ENCODE measurements at places on chromosomes 11 and 22. TPM values are rescaled to one million over a fixed set of nuclear protein-coding genes. Genes with fewer than 3 reads are reported as not detected.

DNA sequence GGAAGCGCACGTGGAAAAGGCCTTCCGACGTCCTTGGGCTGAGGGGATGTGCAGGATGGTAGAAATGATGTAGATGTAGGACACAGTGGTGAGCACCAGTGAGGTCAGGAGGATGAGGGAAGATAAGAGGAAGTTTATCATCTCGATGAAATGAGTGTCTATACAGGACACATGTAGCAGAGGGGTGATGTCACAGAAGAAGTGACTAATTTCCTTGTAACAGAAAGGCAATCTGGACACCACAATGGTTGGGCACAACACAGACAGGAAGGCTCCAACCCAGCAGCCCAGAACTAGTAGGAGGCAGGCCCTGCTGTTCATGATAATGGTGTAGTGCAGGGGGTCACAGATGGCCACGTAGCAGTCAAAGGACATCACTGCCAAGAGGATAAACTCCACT lies 35.0 kb upstream of the OR6M1 start:
- no peaks in the 10 kb centered on the region for H3K27me3 ChIP-seq
- H3K4me1 ChIP-seq = no peaks in the 10 kb centered on the region
- H3K36me3 ChIP-seq = no peaks in the 10 kb centered on the region
- no peak for DNase-seq

DNA sequence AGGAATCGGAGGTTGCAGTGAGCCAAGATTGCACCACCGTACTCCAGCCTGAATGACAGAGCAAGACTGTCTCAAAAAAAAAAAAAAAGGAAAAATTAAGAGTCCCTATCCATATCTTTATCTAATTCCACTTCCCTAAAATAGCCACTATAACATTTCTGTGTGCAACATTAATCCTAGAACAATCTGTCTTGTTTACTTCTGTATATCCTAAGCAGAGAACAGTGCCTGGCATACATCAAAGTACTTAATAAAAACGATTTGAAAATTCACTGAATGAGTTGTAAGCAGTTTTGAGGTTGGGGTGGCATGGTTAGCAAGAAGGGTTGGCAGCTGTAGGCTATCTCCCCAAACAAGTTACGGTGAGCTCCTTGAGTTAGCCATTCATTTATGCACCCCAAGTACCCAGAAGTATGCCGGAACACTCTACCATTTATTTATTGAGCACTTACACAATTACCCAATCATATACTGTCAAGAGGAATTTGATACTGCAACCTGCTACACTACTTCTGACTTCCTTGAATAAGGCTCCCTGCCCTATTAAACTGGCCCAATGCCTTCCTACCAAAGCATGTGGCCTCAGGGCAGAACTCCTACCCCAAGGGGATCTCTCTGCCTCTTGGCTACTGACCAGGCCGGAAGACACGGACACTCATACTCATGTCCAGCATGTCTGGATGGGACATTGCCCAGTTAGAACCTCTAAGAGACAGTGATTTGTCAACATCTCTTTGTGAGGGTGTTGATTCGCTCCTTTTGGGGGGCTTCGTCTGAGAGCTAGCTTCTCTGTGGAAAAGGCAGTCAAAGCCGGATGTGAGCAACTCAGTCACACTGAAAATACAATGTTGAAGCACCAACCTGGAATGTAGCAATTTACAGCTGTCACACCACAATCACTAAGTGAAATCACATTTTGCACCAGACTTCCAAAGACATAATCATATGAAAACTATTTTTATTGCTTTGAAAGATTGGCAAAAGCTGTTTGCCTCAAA lies 16.3 kb upstream of the TMEM41B start:
- H3K36me3 ChIP-seq = no peaks in the 10 kb centered on the region
- H3K27me3 ChIP-seq = no peaks in the 10 kb centered on the region
- H3K27ac ChIP-seq = no peak overlapping the region
- H3K4me1 ChIP-seq = no peaks in the 10 kb centered on the region

- H3K27me3 ChIP-seq = no peaks in the 10 kb centered on the region
- no peak overlapping the region for H3K27ac ChIP-seq
- no peaks in the 10 kb centered on the region for H3K4me1 ChIP-seq
- no peak for DNase-seq
- H3K4me3 ChIP-seq = no peak overlapping the region
Measured at GRCh38 chr22:31583861-31584485, 78.0 kb downstream of the PISD start.

DNA sequence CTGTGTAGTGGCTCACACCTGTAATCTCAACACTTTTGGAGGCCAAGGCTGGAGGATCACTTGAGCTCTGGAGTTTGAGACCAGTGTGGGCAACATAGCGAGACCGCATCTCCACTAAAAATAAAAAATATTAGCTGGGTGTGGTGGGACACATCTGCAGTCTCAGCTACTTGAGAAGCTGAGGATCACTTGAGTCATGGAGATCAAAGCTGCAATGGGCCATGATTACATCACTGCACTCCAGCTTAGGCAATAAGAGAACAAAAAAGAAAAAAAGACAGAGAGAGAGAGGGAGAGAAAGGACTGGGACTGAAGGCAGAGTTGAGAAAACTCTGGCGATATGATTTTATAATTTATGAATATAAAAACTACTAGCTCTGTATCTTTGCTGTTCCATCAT lies 473.1 kb downstream of the LRRC4C start:
- no peaks in the 10 kb centered on the region for H3K36me3 ChIP-seq
- no peak overlapping the region for H3K4me3 ChIP-seq
- no peak overlapping the region for H3K27ac ChIP-seq
- no peaks in the 10 kb centered on the region for H3K27me3 ChIP-seq

ART5 gene
- 1.0 TPM for total RNA-seq

DNA sequence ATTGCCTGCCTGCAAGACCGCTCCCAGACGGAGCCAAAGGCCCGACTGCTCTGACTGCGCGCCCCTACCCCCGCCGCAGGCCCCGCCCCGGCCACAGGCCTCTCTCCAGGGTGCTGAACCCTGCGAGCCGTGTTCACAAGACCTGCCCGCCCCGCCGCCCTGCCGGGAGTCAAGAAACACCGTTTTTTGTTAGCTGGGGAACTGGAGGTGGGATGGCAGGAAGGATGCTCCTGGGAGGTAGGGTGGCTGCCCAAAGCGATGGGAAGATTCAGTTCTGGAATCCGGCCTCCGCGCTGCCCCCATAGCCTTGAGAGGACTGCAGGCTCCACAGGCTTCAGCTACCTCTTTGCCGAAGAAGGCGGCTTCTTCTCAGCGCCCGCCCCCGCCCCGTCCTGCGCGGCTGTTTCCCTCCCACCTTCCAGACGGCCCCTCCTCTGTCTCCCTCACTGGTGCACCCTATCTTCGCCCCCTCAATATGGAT lies 2.7 kb upstream of the PDE2A start:
- no peak overlapping the region for H3K4me3 ChIP-seq
- peaks cover 44% of the 10 kb centered on the region for H3K27me3 ChIP-seq
- no peak overlapping the region for H3K27ac ChIP-seq
- no peaks in the 10 kb centered on the region for H3K36me3 ChIP-seq
- no peaks in the 10 kb centered on the region for H3K4me1 ChIP-seq
- DNase-seq = peak; percentile 84

TEX54 gene
- total RNA-seq = not detected

DNA sequence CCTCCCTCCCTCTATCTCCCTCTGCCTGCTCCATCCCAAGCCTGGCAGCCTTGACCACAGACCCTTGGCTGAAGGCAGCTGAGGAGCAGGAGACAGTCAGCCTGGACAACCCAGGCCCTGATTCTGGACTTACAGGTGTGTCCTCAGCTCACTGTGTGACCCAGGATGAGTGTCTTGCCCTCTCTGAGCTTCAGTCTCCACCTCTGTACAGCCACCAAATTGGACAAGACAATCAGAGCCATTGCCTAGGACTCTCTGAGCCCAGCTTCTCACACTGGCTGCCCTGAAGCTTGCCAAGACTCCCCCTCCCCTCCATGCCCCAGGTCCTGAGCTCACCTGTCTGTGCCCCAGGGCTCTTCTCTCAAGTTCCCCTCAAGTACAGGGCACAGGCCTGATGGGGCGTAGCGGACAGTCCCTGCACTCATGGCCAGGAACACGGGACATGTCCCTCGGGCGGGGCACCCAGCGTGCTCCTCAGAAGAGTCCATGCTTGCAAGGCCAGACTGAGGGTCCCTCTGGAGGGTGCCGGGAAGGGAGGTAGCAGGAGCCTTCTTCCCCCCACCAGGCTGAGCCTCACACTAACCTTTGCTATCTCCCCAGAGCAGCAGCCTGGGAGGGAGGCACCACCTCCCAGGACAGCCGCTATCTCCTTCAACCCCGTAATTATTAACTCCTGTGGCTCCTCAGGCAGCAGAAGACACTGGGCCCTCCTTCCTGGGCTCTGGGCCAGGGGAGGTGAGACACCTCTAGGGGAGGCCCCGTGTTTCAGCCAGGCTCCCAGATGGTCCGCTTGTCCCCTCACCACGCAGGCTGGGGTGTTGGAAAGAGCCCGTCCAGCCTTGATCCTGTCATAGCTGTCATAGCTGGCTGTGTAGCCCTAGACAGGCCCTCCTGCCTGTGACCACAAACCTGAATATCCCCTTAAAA lies 2.6 kb upstream of the RAB3IL1 start:
- no peaks in the 10 kb centered on the region for H3K27me3 ChIP-seq
- DNase-seq = no peak
- peaks cover 26% of the 10 kb centered on the region for H3K4me1 ChIP-seq
- H3K4me3 ChIP-seq = no peak overlapping the region
- no peaks in the 10 kb centered on the region for H3K36me3 ChIP-seq

- no peak overlapping the region for H3K4me3 ChIP-seq
- no peaks in the 10 kb centered on the region for H3K36me3 ChIP-seq
- peaks cover 5% of the 10 kb centered on the region for H3K27me3 ChIP-seq
- no peaks in the 10 kb centered on the region for H3K4me1 ChIP-seq
- no peak overlapping the region for H3K27ac ChIP-seq
Measured at GRCh38 chr22:26597026-26597425, 7.1 kb upstream of the TPST2 start.

GRCh38 chr22:39242595-39243438 lies 2.0 kb downstream of the PDGFB start:
- H3K4me3 ChIP-seq = peak overlapping the region; percentile 68
- no peaks in the 10 kb centered on the region for H3K27me3 ChIP-seq
- peak; percentile 61 for DNase-seq
- H3K36me3 ChIP-seq = no peaks in the 10 kb centered on the region
- H3K27ac ChIP-seq = peak overlapping the region; percentile 64
- H3K4me1 ChIP-seq = peaks cover 5% of the 10 kb centered on the region

DEUP1 gene
- total RNA-seq = 1.9 TPM

DNA sequence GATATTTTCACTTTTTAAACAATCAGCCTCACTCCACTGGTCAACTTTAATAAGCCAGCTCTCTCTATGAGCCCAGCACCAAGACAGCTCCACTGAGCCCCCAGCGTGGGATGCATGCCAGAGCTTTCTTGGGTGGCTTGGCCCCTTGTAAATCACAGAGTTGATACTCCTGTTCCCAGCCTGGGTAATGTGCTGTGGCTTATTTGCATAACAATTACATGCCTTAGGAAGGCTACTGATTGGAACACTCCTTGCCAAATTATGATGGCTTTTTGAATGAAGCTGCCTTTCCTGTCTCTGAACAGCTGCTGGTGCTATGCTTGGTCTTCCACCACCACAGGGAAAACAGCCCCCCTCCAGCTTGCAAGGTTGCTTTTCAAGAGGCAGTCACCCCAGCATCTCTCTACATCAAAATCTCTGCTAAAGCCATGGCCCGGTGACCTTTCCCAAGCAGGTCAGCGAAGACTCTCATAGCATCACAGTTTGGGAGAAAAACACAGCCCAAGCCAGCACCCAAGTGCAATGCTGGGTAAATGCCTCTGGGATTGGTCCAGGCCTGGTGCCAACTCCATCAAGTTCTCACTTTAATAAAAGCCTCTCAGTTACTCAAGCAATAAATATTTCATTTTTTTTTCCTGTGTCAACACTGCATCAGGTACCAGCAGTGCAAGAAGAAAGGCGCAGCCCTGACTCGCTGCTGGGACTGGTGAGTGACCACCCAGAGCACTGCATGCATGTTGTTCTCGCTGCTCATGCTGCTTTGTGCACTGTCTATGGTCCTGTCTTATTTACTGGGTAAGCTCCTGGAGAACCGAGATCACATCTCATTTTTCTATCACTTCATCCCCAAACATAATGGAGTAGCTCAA lies 549.3 kb downstream of the OPCML start:
- H3K4me1 ChIP-seq = no peaks in the 10 kb centered on the region
- H3K4me3 ChIP-seq = no peak overlapping the region
- no peak overlapping the region for H3K27ac ChIP-seq
- DNase-seq = peak; percentile 16

KCNJ5 gene
- total RNA-seq = 5.0 TPM

- H3K27ac ChIP-seq = no peak overlapping the region
- H3K36me3 ChIP-seq = no peaks in the 10 kb centered on the region
- no peaks in the 10 kb centered on the region for H3K27me3 ChIP-seq
- DNase-seq = no peak
- H3K4me1 ChIP-seq = no peaks in the 10 kb centered on the region
- H3K4me3 ChIP-seq = no peak overlapping the region
Measured at GRCh38 chr11:6733326-6734275, 38.2 kb downstream of the OR2AG2 start.

- peaks cover 10% of the 10 kb centered on the region for H3K27me3 ChIP-seq
- no peaks in the 10 kb centered on the region for H3K4me1 ChIP-seq
- no peak for DNase-seq
- no peak overlapping the region for H3K4me3 ChIP-seq
- H3K27ac ChIP-seq = no peak overlapping the region
Measured at GRCh38 chr22:39962071-39962470, 1.9 kb downstream of the TMA7B start.

DNA sequence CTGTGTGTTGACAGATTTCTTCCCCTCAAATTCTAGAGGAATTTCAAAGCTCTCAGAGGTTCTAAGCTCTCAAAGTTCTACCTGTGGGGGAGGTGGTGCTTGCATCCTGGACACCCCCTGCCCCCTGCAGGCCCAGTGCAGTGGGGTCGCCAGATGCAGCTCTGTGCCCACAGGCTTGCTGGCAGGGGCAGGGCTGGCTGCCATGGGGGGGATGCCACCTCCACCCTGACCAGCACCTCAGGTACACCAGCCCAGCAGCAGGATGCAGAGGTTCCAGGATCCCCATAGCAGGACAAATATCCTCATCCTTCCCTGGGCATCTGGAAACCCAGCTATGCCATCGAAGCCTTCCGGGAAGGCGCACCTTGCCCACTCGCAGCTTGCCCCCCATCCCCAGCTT lies 91.1 kb downstream of the BRD1 start:
- no peaks in the 10 kb centered on the region for H3K36me3 ChIP-seq
- H3K27ac ChIP-seq = no peak overlapping the region
- H3K4me3 ChIP-seq = no peak overlapping the region
- no peaks in the 10 kb centered on the region for H3K27me3 ChIP-seq
- no peaks in the 10 kb centered on the region for H3K4me1 ChIP-seq

GRCh38 chr11:27370374-27370773 lies 7.4 kb upstream of the CCDC34 start:
- H3K27me3 ChIP-seq = no peaks in the 10 kb centered on the region
- no peak overlapping the region for H3K27ac ChIP-seq
- no peak overlapping the region for H3K4me3 ChIP-seq
- no peaks in the 10 kb centered on the region for H3K4me1 ChIP-seq
- peak; percentile 89 for DNase-seq
